Activated effector memory CD4-positive, alpha-beta T cell treated with Interleukin-2 at 50 U/mL for 16 hours (primary cell): ENCODE measurements at places on chromosomes 6 and 20.

GRCh38 chr6:161462148-161462547, 188.3 kb upstream of the AGPAT4 start:
- DNase-seq, result no peak

DNA sequence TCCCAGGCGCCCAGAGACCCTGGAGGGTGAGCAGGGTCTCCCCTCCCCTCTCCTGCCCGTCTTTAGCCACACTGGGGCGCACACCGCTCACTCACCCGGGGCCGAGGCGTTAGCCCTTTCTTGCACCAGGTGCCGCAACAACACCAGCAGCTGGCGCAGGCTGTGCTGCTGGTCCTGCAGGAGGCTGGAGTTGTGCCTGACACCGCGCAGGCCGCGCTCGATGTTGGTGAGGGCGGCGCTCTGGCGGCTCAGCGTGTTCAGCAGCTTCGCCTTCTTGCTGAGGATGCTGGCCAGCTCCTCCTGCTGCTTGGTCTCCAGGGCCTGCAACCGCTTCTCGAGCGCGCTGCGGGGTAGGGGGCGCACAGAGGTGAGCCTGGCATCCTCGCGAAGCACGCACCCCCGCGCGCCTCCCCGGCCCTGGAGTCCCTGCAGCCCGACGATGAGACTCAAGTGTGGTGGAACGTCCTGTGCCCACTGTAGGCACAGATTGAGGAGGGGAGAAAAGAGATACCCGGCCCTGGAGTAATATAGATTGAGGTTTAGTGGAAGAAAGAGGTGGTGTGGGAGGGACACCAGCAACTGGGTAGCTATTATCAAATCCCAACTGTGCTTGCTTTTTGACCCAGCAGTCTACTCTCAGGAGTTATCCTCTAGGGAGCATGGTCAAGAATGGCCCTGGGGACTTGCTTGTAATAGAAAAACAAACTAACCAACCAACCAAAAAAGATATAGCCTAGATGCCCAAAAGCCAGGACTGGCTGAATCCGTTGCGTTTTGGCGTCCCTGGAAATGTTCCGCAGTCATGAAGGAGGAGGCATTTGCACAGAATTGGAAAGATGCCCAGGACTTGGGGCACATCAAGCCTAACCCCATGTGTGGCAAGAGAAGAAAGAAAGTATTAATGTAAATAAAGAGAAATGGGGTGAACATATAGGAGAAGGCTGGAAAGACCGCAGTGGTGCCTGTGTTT, 30.9 kb downstream of the ANGPT4 start:
- DNase-seq, result no peak

DNA sequence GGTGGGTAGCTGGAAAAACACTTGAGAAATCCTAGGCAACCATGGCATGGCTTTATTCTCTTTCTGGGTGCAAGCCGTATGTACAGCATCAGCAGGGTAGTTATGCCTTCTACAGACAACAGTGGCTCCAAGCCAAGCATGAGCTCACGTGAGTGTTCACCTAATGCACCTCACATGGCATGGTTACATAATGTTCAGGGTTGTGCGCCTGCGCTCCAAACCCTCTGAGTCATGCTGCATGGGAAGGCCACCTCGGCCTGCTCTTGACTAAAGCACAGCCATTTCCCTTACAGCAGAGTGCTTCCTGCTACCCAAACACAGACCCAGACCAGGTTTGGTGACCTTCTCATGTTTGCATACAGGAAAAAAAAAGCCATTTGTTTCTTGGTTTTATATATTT, 96.2 kb downstream of the VIP start:
- DNase-seq, result no peak

DNA sequence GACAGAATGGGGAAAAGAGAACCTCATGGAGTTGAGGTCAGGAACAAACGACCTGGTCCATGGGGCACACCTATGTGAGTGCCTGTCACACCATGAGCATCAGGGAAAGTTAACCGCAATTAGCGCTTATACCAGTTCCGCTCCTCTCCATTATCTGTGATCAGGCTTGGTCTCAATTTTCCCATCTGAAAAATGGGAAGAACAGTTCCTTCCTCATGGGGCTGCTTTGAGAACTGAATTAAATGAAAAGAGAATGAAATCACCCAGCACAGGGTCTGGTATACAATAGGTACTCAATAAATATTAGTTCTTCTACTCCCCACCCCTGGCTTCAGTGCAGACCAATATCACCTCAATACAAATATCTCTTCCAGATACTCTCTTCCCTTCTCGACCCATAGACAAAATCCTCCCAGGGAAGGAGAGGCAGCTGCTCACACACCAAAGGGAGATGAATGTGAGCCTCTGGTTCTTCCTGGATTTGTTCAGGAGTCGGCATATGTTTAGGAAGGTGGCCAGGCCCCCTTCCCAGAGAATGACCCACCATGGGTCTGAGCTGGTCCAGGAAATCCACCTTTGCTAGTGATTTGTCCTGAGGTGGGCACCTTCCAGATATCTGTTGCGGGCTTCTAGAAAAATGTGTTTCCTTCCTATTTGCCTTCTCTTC, 2.4 kb upstream of the PTGIS start:
- DNase-seq, result no peak

GRCh38 chr6:28205879-28206278, 19.2 kb upstream of the ZSCAN9 start:
- no peak for DNase-seq

GRCh38 chr6:106106276-106107042, 20.3 kb downstream of the PRDM1 start:
- no peak for DNase-seq

DNA sequence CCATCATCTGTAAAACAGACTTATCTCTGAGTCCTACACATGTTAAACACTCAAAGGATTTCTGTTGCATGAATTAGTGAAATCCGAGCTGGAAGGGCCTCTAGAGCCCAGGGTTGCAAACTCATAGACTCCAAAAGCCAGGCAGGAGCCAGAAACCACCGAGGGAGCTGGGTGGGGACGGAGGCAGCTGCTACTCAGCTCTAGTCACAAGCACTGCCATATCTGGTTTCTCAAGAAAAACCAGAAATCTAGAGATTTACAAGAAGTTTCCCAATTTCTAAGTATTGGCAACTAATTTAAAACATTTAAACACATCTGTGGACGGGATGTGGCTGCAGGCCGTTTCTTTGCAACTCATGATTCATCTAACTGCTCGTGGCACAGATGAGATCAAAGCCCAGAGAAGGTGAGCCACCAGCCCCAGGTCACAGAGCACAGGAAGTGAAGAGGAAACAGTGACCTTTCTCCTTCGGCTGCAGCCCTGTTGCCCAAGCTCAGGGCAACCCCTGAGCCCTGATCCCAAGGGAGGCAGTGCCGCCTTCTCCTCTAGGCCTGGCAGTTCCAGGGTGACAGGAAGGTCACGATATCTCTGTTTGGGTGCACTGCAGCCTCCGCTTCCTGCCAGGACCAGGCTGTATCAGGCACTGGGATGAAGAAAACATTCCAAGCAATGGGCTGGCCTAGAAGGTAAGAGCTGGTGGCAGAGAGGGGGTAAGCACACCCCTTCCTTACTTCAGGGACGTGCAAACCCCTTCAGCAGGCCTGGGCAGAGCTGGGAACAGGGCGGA, 26.4 kb upstream of the PTGIS start:
- DNase-seq, result peak; percentile 52

GRCh38 chr6:107968081-107968480, 10.1 kb upstream of the SEC63 start:
- DNase-seq, result no peak

- DNase-seq, result no peak
Measured at GRCh38 chr6:21185861-21186478, 407.6 kb upstream of the SOX4 start.

DNA sequence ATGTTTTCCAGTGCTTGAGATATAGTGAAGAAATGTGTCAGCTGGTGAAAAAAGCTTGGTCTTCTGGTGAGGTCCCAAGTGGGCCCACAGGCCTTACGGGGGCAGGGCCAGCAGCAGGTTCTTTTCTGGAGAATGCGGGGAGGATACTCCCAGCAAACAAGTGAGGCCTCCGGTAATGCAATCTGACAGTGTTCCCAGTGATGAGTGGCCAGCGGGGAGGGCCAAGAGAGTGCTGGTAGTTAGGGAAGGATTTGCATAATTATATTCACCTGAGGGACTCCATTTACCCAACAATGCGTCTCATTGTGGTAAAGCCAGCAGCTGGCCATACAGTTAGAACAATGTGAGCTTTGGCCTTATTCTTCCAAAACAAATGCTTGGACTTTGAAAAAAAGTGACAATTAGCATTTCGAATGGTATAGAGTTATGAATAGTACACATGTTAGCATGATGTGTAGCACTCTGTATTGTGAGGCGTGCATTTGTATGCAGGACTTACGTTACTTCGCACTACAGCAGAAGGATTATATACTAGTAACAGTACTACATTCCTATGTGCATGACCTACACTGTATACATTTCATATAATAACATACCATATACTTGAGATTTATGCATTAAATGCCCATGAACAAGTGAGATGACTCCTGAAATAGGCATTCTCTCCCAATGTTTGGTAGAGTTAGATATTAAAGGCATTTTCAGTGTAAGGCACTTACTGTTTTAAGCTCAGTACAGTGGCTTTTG, 69.8 kb downstream of the MYB start:
- no peak for DNase-seq

- no peak for DNase-seq
Measured at GRCh38 chr20:46523696-46524328, 10.5 kb upstream of the ZNF334 start.

DNA sequence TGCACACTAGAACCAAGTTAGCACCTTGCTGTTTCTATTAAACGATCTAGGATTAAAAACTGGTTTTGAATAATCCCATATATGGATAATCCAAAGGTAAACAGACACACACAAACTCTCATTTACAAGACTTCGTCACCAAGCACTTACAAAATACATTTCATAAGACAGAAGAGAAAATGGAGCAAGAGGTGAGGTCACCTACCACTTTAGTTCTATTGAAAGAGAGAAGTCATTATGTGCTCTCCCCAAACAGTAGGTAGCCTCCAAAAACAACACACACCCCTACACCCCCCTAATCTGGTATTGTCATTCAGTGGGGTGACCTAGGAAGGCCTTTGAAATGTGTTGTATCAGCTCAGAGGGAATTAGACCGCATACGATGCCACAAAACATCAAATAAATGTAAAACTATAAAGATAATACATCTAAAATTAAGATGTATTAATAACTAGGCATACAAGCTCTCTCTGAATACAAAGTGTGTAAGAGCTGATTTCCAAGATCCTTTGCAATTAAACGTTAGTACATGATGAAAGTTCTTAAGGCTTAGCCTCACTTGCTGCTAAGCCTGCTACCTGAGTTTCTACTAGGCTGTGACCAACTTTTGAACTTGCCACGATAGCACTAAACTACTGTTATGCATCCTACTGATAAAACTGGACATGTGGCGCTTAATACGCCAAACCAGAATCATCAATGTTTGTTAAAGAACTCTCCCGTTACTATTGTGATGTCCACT, 1.6 kb downstream of the SRPK1 start:
- no peak for DNase-seq

DNA sequence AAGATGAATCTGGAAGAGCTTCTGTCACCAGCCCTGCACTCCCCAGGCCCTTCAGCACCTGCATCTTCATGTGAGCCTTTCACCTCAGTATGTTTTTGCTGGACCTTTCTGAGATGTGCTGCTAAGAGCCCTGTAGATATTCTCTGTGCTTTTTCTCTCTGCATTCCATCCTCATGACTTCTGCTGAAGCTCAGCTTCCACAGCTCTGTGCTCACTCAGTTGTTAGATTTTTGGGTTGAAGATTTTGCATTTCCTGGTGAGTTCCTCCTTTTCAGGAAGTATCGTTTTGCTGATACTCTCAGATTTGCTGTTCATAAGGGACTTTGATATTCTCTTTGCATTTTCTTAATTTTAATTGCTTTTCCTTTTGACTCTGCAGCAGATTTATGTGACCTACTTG, 18.3 kb downstream of the KIAA1586 start:
- no peak for DNase-seq

- no peak for DNase-seq
Measured at GRCh38 chr20:2691127-2691526, 1.5 kb upstream of the EBF4 start.

DNA sequence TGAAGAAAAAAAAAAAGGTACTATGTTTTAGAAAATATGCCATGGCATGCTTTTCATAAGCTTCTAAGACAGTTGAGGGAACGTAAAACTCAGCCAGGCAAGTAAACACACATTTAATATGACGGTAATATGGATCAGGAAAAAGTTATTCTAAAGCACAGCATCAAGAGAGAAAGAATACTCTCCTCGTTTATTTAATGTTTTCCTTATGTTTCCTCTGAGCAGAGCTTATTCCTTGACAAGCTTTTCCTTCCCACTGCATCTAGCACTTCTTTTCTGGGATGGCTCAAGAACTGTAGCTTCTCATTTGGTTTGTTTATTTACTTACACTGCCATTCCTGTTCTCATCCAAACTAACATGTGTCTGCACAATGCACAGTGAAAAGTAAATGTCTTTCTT, 2.7 kb upstream of the RSPO3 start:
- no peak for DNase-seq

- DNase-seq, result no peak
Measured at GRCh38 chr20:60427516-60427915, 469.3 kb downstream of the CDH26 start.

- no peak for DNase-seq
Measured at GRCh38 chr20:25209400-25209799, 13.9 kb downstream of the ENTPD6 start.

GRCh38 chr20:51815383-51816076, 13.2 kb upstream of the SALL4 start:
- DNase-seq, result no peak

GRCh38 chr6:32178547-32179440, 589 bp downstream of the RNF5 start:
- DNase-seq, result no peak

DNA sequence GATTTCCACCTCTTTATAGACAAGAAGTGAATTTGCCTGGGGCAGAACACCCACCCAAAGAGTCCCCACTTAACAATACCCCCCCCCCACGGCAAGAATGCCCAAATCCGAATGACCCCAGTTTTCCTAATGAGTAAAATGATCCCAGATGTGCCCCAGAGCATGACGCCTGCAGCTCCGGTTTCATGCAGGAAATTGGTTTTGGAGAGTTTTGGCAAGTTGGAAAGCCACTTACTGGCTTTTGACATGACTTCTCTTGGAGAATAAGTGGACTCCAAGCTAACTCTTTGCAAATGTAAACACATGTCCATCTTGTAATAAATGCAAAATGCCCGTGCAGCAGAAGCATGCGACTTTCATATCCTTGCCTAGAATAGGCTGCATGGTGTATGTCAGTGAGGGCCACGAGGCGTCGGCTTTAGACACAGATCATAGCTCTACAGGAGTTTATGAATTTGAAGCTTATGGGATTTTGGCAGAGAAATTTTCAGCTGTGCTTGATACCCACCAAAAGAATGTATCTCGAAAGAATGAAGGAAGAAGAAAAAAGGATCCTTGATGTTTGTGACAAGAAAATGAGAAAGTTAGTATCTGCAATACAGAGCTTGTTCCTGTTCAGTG, 24.2 kb downstream of the EDN3 start:
- no peak for DNase-seq

GRCh38 chr6:166104107-166104506, 63.5 kb downstream of the TBXT start:
- no peak for DNase-seq

DNA sequence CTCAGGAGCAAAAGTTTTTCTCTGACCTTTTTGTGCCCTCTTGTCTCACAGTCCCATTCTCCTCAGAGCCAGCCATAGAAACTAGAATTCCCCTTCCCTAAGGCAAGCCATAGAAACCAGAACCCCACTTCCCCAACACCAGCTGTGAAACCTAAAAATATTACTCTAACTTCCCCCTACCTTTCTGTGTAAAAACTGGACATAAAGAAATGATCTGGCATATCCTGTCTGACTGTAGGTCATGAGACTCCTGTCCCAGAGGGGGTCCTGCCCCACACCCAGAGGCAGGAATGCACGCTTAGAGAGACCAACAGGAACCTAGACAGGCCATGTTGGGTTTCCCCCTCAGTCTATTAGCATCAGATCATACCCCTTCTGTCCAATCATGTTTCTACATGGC, 140.6 kb upstream of the SLC22A16 start:
- no peak for DNase-seq
